ENCODE measurements at places on chromosomes 3 and 15. TPM values are rescaled to one million over a fixed set of nuclear protein-coding genes. Genes with fewer than 3 reads are reported as not detected.

DNA sequence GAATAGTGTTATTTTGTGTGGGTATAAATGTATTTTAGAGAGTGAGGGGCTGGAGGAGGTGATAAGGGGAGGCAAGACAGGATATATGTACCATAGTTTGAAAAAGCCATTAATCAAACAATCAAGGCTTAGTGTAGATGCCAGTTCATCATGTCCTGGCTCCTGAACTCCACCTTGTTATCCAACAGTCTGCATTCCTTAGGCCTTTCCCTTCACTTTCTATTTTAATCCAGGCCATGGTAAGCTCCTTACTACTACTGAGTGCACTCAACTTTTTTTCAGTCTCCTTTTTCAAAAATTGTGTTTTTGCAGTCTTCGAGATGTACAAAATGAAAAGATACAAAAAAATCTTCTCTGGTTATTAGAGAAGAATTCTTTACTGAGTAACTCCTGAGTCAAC, 700.5 kb upstream of the NAALADL2 start:
- no peak overlapping the region for H3K27ac ChIP-seq
- no peaks in the 10 kb centered on the region for H3K4me1 ChIP-seq

The ACY1 gene
- total RNA-seq: 13.2 TPM

The CCDC9B gene
- 0.49 TPM for total RNA-seq

- no peak overlapping the region for H3K4me3 ChIP-seq
- peaks cover 7% of the 10 kb centered on the region for H3K27me3 ChIP-seq
- no peak overlapping the region for H3K27ac ChIP-seq
- no peak for DNase-seq
- H3K36me3 ChIP-seq: no peaks in the 10 kb centered on the region
- H3K4me1 ChIP-seq: peaks cover 12% of the 10 kb centered on the region
Observed at GRCh38 chr3:141371882-141372281, 3.6 kb downstream of the ZBTB38 start.

The ABHD2 gene
- total RNA-seq: 101 TPM

The CLDN1 gene
- total RNA-seq: not detected

- peaks cover 18% of the 10 kb centered on the region for H3K4me1 ChIP-seq
- H3K27ac ChIP-seq: no peak overlapping the region
- peaks cover 5% of the 10 kb centered on the region for H3K27me3 ChIP-seq
- H3K36me3 ChIP-seq: no peaks in the 10 kb centered on the region
- H3K4me3 ChIP-seq: no peak overlapping the region
Observed at GRCh38 chr15:99121691-99122410, 17.0 kb downstream of the SYNM start.

DNA sequence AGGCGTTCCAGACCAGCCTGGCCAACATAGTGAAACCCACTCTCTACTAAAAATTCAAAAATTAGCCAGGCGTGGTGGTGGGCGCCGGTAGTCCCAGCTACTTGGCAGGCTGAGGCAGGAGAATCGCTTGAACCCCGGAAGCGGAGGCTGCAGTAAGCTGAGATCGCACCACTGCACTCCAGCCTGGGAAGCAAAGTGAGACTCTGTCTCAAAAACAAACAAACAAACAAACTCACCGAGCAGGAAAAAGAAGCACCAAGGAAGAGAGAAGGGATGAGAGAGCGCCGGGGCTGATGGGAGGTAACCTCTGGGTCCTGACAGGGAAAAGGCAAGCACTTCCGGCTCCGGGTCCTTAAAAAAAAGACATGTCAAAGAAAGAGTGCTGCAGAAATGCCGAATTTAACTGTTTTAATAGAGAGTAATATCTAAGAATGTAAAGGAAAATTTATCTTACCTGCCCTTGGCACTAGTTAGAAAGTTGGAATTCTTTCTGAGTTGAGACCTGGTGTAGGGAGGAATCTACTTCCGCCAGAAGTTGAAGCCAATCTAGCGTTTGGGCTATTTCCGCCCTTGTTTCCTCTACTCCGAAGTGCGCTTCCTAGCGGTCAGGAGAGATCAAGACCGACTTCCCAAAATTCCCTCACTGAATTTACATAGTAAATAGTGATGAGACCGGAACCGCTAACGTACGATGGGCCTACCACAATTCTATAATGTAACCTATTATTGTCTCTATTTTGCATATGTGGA, 29.1 kb downstream of the EFCAB12 start:
- H3K27ac ChIP-seq: peak overlapping the region; percentile 99
- DNase-seq: peak; percentile 68
- peaks cover 9% of the 10 kb centered on the region for H3K4me1 ChIP-seq
- no peaks in the 10 kb centered on the region for H3K36me3 ChIP-seq
- H3K27me3 ChIP-seq: peaks cover 5% of the 10 kb centered on the region
- H3K4me3 ChIP-seq: peak overlapping the region; percentile 99

GRCh38 chr15:73457334-73457733, 14.4 kb downstream of the REC114 start:
- no peaks in the 10 kb centered on the region for H3K27me3 ChIP-seq
- no peak overlapping the region for H3K27ac ChIP-seq
- no peaks in the 10 kb centered on the region for H3K36me3 ChIP-seq
- no peak for DNase-seq
- no peak overlapping the region for H3K4me3 ChIP-seq
- H3K4me1 ChIP-seq: no peaks in the 10 kb centered on the region

DNA sequence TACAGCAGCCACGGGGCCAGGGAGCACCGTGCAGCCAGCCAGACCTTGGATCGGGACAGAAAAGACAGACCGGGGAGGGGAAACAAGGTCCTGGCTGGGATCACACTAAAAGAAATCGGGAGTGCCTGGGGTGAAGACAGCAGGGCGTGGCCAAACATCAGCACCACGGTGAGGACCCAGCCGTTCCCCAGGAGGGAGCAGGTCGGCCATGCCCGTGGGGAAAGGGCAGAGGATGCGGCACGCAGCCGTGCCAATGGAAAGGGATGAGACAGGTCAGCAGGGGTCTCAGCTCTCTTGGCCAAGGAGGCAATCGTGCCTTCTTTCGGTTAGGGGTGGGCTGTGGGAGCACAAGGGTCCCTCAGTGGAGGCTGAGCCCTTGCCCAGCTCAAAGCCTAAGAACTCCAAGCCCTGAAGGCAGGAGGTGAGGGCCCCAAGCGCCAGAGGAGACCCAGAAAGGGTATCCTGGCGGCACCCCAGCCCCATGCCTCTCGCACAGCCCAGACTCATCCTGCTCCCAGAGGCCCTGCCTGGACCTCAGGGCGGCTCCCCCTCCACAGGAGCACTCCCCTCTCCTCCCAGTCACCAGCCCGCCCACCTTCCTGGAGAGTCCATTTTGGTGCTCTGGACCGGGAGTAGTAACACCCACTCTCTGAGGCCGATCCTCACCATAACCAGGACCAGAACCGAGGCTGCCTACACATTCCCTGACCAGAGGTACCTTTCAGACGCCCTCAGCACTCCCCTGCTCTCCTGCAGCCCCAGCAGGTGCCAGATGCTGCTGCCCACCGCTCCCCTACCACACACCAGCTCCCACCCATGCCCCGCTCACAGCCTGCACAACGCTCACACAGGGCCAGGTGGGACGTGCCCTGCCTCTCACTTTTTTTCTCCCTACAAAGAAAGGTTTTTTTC, 23.2 kb upstream of the OCA2 start:
- no peak overlapping the region for H3K4me3 ChIP-seq
- peaks cover 8% of the 10 kb centered on the region for H3K27me3 ChIP-seq
- H3K27ac ChIP-seq: no peak overlapping the region
- H3K36me3 ChIP-seq: no peaks in the 10 kb centered on the region

- H3K4me1 ChIP-seq: no peaks in the 10 kb centered on the region
- no peak for DNase-seq
- peaks cover 5% of the 10 kb centered on the region for H3K27me3 ChIP-seq
- no peak overlapping the region for H3K27ac ChIP-seq
- no peaks in the 10 kb centered on the region for H3K36me3 ChIP-seq
Observed at GRCh38 chr3:57957824-57958223, 50.4 kb upstream of the FLNB start.

All from glutamatergic neuron (in vitro differentiated cells).